NCI-H82 (cell line): ENCODE measurements at places on chromosomes 4 and X.

- no peak for DNase-seq
Measured at GRCh38 chr4:147589586-147589985, 27.6 kb upstream of the TMEM184C start.

GRCh38 chr4:112170451-112170993, 25.3 kb downstream of the FAM241A start:
- no peak for DNase-seq

DNA sequence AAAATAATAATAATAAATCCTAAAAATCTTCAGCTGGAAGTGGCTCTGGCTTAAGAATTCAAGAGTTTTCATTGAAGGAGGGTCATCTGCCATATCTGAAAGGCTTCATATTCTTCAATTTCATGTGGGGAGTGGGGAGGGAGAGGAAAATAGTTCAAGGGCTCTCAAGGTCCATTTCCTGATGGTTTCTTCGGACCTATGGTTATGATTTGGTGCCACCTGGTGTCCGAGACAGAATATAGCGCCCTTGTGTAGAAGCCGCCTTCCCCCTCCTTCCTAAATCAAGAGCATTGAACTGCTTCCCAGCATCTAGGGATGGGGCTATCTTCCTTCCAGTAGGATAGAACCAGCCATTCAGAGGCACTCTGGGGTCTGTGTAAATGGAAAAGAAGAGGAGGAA, 34.3 kb downstream of the NLGN3 start:
- DNase-seq: peak; percentile 82

- DNase-seq: no peak
Measured at GRCh38 chr4:113711883-113712662, 49.5 kb downstream of the CAMK2D start.

DNA sequence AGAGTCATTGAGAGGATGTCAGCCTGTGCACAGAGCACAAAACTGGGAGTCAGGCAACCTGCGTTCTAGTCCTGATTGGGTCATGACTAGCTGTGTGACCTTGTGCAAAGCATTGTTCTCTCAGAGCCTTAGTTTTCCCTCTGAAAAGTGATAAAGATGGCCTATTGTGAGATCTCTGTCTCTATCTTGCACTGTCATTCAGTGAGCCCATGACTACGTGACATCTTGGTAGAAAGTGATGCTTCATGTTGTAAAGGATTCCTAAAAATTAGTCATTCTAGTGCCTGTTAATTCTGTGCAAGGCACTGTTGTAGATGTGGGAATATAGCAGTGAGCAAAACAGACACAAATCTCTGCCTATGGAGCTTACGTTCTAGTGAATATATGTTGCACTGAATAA, 2.5 kb downstream of the PGRMC1 start:
- no peak for DNase-seq

- no peak for DNase-seq
Measured at GRCh38 chr4:3403348-3403906, 38.3 kb upstream of the HGFAC start.

DNA sequence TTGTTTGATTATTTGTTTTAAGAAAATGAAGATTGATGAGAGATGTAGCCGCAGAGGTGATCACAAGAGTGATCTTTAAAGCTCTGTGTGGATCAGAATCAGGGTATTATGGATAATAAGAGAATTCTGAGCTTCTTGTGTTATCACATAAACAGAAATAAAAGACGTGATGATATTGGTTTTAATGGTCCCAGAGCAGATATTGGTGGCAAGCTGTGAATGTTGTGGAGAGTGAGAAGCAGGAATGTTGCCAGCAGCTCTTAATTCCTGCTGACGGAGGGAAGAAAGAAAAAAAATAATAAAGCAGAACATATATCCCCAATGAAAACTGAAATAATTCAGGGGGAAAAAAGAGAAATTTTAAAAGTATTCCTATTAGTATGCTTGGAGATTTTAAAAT, 1015.9 kb downstream of the PCDH18 start:
- DNase-seq: no peak

DNA sequence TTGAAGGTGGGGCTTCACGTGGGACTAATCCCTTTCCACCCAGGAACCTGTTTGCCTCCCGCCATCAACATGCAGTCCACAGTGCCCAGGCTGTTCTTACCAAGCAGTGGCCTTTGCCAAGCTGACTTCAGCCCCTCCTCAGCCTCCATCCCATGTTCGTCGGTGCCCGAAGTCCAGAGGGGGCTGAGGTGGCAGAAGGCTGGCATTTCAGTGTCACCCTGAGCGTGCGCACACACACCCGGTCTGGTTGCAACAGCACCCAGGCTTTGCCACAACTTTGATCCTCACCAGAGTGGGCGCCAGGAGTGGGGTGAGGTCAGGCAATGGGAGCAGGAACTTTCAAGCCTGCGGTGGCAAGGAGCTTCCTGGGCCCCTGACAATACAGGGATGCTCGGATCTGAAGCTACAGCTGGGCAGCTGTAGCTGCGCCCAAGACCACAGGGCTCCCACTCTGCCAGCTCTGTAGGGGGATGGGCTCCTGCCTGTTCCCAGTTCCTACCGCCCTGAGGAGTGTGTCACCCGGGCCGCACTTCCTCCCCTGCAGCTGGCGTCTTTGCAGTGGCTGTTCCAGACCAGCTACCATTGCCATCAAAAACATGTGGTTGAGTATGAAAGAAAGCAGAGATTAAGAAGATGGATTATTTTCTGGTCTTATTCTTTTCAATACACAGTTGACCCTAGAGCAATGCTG, 428.0 kb downstream of the EPHA5 start:
- no peak for DNase-seq

- peak; percentile 91 for DNase-seq
Measured at GRCh38 chrX:40406330-40406859, 174.4 kb upstream of the ATP6AP2 start.

DNA sequence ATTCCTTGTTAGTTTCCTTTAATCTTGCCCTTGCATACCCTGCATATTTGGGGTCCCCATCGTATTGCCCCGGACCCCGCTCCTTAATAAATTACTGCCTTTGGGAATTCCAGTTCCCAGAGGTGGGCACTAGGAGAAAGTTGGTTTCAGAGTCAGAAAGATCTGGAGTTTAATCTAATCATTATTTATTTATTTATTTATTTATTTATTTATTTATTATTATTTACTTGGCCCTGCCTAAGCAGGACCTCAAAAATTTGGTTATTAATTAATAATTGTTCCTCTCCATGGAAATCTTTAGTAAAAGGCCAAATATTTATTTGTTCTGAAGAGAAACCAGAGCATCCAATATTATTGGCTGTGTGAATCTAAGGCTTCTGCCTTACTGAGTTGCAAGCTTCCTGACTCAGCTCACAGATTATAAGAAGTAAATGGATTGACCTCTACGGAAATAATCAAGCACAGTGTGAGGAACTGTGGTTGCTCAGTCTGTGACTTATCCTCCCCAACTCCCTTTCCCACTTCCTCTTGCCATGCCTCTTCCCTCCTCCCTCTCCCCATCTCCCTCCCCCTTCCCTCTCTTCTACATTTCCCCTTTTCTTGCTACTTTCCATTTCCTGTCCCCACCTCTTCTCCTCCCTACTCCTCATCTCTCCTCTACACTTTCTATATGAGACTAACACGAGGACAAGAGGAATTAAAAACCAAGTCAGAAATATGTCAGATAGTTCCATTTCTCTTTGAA, 61.5 kb upstream of the AP1S2 start:
- peak; percentile 27 for DNase-seq

DNA sequence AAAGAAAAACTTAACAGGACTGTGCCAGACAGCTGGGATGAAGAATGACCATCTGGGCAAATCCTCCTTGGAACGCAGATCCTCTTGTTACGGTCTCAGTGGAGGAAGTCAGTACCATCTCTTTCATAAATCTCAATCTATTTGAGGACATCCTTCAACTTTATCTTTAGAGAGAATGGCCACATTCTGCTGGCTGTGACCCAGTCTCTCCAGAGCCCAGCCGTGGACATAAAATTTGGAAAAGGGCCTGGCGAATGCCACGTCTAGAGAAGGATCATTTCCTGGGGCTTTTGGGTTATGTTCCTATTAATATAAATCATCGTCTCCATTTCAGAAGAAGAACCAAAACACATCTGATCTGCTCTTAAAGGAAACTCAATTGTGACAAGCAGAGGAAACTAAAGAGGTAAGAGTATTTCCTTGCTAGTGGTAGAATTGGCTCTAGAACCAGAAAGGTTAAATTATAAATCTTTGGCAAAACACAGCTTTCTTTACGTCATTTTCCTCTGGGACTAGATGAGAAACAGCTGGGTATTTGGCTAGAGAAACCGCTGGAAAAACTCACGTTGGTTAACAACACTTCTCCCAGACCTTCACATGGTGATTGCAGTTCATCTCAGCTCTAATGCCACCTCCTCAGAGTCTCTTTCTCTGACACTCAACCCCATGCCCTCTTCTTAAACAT, 164.7 kb downstream of the CHIC2 start:
- DNase-seq: no peak
